ENCODE measurements at places on chromosomes 3 and 15. TPM values are rescaled to one million over a fixed set of nuclear protein-coding genes. Genes with fewer than 3 reads are reported as not detected.

Gene CYP1A2
- total RNA-seq = not detected

DNA sequence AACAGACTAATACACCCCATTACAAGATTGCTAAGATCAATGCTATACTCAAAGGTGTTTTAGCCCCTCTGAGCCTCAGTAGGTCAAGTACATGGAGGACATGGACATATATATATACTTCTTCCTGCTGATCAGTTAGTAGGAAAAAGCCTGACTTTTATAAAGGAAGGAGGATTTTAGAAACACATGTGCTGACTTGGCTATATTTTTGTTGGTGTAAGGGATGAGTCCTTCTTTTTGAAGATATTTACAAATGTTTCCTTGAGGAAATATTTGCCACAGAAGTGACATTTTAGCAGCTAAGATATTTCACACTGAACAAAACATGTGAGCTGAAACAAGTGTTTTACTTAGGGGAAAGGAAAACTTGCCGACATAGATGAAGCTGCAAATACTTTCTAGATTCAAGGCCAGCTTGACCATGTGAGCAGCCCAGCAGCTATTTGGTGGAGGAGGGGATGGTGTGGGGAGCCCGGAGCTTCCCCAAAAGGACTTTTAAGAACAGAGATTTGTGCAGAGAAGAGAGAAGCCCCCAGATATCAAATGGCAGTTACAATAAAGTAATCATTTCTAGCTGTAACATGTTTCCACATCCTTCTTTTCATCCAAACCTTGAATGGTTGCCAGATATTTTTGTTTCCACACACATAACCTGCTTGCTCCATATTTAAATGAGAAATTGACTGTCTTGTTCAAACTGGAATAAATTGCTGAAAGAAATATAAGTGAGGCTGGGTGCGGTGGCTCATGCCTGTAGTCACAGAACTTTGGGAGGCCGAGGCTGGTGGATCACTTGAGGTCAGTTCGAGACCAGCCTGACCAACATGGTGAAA is 111.7 kb upstream of the NR2F2 start:
- no peak overlapping the region for H3K4me3 ChIP-seq
- H3K27ac ChIP-seq = no peak overlapping the region
- H3K27me3 ChIP-seq = no peaks in the 10 kb centered on the region
- no peak for DNase-seq

DNA sequence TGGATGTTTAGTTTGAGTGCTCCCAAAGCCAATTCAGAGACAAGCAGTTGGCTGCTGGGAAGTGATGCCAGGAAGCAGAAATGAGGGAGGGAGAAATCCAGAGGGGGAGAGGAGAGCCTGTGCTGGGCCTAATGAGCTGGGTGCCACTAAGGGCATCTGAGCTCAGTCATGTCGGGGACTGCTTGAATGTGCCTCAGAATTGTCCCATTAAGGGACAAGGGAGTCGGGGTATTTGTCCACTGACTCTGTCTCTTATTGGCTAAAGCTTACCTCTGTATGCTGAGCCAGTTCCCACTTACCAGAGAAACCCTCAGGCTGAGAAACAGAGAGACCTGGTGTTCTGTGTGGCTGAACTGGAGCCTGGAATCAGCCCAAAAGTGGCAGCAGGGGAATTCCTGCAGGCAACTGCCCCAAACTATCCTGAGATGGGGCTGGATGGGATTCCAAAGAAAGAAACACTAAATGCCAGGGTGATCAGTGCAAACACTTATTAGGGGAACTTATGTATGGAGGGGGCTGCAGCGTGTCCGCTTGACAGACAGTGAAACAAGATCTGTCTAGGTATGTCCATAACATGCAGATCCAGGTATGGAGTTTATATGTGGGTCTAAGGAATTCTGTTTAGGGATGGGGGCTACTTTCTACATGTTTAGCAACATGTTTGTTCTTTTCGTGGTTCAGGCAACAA is 48.6 kb downstream of the NR1D2 start:
- H3K4me1 ChIP-seq = peaks cover 7% of the 10 kb centered on the region
- no peak for DNase-seq
- H3K27me3 ChIP-seq = no peaks in the 10 kb centered on the region
- H3K27ac ChIP-seq = no peak overlapping the region

DNA sequence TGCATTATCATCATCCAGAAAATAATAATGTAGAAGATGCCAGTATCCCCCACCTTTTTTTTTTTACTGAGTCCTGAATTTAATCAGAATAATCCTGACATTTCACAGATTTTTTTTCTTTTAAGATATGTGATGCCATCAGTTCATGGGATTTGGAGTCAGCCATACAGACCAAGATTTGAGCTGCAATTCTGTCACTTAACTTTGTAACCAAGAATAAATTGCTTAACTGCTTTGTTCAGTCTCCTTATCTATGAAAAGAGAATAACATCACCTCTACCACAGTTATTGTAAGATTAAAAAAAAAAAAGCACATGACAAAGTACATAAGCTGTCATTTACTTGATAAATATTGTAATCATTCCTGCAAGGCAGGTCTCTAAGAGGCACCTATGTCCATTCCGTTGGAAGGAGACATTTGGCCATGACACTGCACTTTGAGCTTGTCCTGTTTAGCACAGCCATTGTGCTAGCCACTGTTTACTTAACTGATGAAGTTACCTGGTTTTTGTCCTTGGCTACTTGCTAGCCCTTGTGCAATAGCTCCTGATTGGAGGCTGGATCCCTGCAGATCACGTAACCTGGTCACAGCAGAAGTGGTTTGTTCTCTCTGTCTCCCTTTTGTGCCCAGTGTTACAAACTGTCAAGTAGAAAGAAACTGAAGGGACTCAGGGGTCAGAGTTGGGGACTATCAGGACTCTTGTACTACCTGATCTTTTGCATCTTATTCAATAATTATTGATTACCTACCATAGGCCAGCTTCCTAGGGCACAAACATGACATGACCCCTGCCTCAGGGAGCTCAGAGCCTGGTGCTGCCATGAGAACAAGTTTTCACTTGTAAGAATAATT is 306.0 kb downstream of the WDR72 start:
- H3K4me3 ChIP-seq = no peak overlapping the region
- H3K27me3 ChIP-seq = no peaks in the 10 kb centered on the region
- H3K27ac ChIP-seq = no peak overlapping the region
- no peaks in the 10 kb centered on the region for H3K36me3 ChIP-seq
- DNase-seq = no peak

GRCh38 chr3:68288085-68288484 is 633.7 kb upstream of the SUCLG2 start:
- no peak overlapping the region for H3K27ac ChIP-seq
- no peak overlapping the region for H3K4me3 ChIP-seq

- DNase-seq = no peak
- H3K4me1 ChIP-seq = no peaks in the 10 kb centered on the region
- H3K36me3 ChIP-seq = no peaks in the 10 kb centered on the region
- H3K27ac ChIP-seq = no peak overlapping the region
- peaks cover 7% of the 10 kb centered on the region for H3K27me3 ChIP-seq
- H3K4me3 ChIP-seq = no peak overlapping the region
Measured at GRCh38 chr15:38205526-38206272, 46.9 kb upstream of the SPRED1 start.
